OCI-LY7 (cell line): ENCODE measurements at places on chromosomes 11 and 22.

GRCh38 chr11:79102840-79103239 is 338.0 kb downstream of the TENM4 start:
- no peak for DNase-seq

DNA sequence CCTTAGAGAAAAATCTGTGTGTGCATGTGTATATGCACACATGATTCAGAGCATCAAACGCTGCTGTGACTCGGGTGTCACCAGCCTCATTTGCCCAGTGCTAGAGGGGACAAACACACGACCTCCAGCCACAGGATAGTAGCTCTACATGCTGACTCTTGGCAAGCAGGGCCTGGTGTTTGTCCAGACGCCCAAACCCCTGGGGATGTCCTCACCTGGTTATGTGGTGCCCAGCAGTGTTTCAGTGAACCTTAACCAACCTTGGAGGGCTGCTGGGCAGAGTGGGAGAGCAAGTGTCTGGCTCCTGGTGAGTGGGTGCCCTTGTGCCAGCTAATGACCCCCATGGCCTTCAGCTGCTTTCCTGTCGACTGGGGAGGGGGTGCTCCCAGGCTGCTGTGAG is 26.7 kb downstream of the IGLL1 start:
- DNase-seq = no peak

DNA sequence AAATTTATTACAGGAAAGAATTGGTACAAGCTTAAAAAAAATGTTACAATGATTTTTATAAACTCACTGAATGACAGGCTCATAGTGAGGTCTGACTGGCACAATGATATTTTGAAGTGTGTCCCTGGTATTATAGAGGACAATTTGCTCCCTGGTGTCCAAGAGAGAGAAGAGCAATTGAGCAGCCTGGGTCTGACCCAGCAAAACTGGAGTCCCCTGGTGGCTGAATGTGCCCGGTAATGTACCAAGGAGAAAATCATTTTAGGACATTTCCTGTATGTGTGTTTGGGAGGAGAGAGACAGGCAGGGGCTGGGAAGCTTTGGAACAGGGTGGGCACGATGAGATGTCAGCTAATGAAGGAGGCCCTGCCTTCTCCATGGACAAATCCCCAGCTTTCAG is 125.3 kb downstream of the APOL5 start:
- DNase-seq = peak; percentile 67

GRCh38 chr11:117413616-117414015 is 86.0 kb downstream of the CEP164 start:
- DNase-seq = no peak

- DNase-seq = no peak
Observed at GRCh38 chr11:105282658-105283057, 143.1 kb upstream of the CARD18 start.

DNA sequence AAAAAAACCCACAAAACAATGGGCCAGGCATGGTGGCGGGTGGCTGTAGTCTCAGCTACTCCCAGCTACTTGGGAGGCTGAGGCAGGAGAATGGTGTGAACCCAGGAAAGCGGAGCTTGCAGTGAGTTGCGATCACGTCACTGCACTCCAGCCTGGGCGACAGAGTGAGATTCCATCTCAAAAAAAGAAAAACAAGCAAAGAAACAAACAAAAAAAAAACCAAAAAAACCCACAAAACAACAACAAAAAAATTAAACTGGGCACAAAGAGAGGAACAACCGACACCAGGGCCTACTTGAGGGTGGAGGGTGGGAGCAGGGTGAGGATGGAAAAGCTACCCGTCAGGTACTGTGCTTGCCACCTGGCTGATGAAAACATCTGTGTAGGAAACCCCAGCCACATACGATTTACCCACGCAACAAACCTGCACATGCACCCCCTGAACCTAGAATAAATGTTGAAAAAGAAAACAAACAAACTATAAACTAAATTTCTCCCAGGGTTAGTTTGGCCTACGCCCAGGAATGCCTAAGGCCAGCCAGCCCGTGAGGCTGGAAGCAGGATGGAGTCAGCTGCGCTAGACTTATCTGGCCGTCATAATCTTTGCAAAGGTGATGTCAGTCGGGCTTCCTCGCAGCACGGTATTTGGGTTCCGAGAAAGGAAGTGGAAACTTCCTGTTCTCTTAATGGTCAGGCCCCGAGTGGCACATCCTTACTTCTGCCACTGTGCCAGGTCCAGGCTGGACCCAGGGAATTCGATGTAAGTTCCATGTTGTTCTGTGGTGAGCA is 21.9 kb upstream of the CYB5R3 start:
- DNase-seq = no peak

DNA sequence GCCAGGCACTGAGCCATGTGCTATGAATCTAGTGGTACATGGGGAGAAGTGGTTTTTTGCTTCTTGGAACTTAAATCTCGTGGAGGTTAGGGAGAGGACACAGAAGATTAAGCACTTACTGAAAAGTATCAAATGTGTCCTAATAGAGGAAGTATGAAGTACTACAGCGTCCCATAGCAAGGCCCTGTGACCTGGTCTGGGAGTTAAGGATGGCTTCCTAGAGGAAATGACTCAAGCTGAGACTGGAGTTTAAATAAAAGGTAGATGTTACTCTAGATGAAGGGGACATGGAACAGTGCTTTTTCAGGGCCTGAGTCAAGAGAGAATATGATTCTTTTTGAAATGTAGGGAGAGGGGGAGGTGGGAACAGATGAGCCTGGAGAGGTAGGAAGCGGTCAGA is 202.9 kb downstream of the GRIK4 start:
- DNase-seq = no peak
